ENCODE measurements at places on chromosomes 11 and 22.

GRCh38 chr11:122843281-122844141 is 5.2 kb downstream of the CRTAM start:
- DNase-seq = no peak

DNA sequence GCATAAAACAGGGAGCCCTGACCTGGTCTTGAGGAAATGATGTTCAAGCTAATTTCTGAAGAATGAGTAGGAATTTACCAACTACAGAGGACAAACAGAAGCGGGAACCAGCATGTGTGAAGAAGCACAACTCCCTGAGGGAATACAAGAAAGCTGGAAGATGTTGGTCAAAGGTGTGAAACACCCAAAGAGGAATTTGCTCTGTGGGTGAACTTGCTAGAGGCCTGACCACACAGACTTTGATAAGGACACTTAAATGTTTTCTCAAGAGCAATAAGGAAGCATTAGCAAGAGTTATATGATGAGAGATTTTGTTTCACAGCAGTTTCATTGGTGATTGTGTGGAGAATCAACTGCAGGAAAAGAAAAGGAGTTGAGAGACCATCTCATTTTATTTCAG is 17.6 kb downstream of the SLC5A12 start:
- DNase-seq = peak; percentile 59

DNA sequence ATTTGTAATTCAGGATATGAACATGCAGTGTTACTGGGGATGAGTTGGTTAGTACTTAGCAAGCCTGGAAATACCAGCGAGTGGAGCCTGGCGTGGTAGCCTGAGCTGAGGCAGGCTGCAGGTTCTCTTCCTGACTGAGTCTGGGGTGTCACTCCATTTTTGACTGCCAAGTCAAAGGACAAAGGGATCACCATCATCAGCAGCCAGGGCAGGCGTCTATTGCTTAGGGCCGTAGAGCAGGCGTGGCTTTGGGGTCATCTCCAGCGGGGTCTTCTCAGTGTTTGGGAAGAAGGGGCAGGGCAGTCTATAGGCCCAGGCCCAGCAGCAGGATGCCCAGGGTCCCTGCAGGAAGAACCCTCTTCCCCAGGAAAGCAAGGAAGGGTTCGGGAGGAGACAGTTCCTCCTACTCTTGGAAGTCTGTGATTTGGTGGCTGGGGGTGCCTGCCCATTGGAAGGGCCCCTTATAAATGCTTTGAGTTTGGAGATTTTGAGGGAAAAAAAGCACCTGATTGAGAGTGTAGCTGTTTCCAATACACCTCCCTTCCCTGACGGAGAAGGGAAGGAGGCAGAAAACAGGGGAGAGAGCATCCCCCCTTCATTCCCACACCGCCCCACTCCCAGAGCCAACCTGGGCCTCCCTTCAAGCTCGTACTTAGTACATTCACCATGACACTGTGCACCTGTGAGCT is 51.5 kb upstream of the SPATA19 start:
- DNase-seq = no peak

DNA sequence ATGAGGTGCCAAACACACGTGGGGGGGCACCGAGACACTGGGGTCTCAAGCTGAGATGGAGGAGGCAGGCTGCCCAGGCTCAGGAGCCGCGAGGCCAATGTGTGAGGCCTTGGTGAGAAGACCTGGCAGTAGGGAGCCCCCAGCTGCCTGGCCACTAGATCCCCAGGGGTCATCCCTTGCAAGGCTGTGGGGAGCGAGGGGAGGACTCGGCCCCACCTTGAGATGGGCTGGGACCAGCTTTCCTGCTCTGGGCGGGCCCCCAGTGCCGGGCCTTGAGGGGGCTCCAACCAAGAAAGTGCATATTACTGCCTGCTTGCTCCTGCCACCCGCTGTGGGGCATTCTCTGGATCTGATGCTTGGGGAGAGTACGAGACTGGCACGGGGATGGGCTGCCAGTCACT is 107.0 kb downstream of the CTTN start:
- no peak for DNase-seq

GRCh38 chr11:115083144-115083806 is 404.9 kb downstream of the NXPE2 start:
- DNase-seq = no peak

Data from colonic mucosa (tissue), 4 donors.